ENCODE measurements at places on chromosomes 7 and 10.

GRCh38 chr10:53744746-53745145 lies 972.2 kb upstream of the MBL2 start:
- DNase-seq, result peak; percentile 16

DNA sequence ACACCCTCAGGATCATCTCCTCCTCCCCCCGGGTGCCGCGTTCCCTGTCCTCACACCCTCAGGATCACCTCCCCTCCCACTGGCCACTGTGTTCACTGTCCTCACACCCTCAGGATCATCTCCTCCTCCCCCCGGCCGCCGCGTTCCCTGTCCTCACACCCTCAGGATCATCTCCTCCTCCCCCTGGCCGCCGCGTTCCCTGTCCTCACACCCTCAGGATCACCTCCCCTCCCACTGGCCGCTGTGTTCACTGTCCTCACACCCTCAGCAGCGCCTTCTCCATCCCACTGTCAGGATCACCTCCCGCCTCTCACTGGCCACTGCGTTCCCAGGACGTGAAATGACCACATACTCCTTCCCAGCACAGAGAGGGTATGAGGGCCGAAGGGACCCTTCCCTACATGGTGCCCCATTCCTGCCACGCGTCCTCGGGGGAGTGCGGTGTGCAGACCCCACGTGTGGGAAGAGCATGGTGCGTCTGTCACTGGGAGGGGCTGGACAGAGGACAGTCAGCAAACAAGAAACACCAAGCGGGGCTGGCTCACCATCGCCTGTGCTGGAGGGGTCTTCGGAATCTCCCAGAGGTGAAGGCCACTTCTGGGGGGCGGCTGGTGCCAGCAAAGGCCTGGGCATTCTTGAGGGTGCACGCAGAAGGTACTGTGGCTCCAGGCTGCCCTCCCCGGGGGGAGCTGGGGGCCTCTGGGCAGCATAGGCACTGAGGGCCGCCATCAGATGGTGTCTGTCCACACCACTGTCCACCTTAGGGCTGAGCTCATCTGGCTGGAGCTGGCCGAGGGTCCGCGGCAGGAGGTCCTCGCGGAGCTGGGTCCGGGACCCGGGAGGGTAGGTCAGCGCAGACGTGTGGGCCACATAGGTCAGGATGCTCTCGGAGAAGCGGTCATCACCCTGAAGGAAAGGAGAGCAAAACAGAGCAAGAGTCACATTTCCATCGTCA lies 421.0 kb downstream of the PTPRN2 start:
- no peak for DNase-seq

- no peak for DNase-seq
Measured at GRCh38 chr10:15652117-15652516, 67.6 kb downstream of the ITGA8 start.

DNA sequence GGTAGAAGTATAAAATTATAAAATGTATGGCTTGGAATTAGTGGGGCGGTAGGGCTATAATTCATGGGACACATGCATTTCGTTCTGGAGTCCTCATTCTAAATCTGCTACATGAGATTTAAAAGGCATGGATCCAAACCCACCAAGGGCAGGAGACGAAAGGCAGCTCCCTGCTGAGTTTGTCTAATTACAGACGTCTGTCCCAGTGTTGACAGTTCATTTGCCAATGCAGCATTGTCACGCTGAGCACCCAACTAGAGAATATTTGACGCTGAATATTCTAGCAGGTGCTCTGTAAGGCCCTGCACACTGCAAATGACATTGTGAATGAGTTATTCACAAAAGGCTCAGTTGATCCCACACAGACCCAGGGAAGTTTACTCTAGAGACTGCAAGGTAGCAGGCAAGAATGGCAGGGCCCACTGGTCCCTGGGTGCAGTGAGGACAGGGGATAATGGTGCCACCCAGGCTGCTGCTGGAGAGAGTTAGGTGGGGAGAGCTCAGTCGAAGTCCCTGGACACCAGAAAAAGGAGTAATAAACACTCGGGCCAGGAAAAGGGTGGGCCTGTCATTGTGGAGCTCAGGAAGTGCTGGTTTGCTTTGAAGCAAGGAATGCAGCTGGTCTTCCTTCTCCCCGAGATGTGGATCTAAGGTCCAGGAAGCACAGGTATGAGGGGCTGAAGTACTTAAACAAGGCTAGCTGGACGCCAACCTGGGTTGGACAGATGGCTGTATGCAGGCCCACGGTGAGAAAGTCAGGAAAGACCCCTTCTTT lies 75.0 kb upstream of the JCAD start:
- no peak for DNase-seq

DNA sequence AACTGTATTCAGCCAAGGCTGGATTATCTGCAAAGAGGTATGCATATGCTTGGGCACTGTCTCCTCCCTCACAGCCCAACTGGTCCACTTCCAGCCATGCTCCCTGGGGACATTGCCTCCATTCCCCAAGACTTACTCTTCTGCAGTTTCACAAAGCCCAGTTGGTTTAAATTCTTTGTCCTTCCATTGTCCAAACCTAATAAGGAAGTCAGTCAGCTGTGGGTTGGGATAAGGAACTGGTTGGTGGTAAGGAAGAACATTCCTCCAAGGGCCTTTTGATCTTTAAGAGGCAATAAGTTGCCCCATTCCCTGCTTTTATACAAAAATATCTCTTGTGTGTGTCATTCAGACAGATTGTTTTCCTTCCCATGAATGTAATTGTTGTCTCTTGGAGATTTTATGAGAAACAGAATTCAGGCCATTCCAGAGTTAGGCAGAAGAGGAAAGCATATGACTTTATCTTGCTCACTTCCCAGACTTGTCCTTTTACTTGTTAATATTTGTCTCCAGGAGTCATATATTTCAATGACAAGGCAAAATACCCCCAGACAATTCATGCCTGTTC lies 673.7 kb downstream of the SUGCT start:
- peak; percentile 4 for DNase-seq

- peak; percentile 27 for DNase-seq
Measured at GRCh38 chr10:17586821-17587234, 30.3 kb downstream of the HACD1 start.

DNA sequence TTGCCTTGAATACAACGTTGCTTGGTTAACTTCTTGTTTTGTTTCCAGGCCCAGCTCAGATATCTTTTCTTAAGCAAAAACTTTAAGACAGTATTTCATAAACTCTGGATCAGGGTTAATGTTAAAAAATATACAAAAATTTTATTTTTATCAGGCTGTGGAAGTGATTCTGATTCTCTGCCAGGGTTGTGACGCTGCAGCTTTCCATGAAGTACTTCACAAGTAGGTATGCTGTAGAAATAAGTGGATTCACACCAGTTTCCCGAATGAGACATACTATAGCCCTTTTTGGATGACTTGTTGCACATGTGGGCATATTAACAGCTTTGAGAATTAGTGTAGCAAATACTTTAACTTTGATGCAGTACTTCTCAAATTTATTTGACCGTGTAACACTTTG lies 70.1 kb downstream of the CDK14 start:
- DNase-seq, result no peak

GRCh38 chr10:16856567-16856966 lies 39.3 kb upstream of the RSU1 start:
- DNase-seq, result peak; percentile 56

DNA sequence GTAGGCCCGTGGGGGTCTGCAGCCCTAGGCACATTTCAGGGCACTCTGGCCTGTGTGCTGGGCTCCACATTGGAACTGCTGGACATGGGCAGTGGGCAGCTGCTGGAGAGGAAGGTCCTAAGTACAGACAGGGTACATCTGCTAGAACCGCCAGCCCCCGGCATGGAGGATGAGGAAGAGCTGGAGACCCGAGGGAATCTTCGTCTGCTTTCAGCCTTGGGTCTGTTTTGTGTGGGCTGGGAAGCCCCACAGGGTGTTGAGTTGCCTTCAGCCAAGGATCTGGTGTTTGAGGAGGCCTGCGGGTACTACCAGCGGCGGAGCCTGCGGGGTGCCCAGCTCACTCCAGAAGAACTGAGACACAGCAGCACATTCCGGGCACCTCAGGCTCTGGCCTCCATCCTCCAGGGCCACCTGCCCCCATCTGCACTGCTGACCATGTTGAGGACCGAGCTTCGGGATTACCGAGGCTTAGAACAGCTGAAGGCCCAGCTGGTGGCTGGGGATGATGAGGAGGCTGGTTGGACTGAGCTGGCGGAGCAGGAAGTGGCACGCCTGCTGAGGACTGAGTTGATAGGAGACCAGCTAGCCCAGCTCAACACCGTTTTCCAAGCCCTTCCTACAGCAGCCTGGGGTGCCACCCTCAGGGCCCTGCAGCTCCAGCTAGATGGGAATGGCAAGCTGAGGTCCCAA lies 1.4 kb downstream of the HPS6 start:
- no peak for DNase-seq
